Mesothelial cell of epicardium (in vitro differentiated cells): ENCODE measurements at places on chromosomes 7 and 10.

GRCh38 chr7:150663802-150664494 lies 21.6 kb upstream of the GIMAP2 start:
- DNase-seq: no peak

DNA sequence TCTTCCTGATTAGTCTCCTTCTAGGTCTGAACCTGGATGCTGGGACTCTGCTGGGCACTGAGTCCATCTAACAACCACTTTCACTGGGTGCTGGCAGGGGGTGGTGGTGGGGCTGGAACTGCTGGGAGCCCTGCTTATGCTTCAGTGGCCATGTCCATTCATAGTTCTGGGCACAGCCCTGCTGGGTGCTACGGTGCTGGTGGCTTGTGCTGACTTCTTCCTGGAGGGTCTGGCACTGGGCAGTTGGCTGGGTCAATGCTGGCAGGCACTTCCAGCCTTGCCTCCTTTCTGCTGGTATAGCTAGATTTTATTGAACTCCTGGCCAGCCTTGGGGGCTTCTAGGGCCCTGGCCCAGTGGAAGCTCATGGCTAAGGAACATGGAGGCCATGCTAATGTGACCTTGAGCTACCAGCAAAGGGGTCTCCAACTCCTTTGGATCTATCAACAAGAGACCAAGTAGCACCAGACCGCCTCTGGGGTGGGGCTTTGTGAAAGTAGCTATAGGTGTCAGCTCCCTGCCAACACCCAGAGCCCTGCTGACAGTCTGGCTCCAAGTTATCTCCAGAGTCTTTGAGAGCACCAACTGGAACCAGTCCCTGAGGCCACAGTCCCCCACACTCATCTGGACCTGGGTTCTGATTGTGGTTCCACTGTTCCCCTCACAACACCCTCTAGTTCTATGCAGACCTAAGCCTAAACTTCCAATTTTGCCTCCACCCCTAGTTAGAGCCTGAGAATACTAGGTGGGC lies 99.6 kb downstream of the MAGI2 start:
- DNase-seq: no peak

DNA sequence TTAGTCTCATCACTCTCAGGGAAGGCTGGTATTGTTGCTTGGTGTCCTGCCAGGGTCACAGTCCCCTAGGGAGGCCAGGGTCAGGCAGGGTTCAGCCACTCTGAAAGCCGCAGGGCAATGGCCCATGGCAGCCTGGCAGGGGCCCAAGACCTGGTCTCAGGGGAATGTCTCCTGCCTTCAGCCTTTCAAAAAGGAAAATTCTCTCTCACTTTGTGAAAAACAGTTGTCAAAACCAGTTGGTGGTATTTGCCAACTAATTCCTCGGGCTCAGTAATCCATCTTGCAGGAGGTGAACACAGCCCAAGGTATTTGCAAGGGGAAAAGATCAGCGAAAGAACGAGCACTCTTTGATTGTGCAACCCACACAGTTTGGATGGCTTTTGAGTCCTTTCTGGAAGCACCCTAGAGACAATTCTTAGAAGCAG lies 101.5 kb downstream of the JCAD start:
- DNase-seq: no peak

GRCh38 chr10:125662584-125662983 lies 20.4 kb downstream of the TEX36 start:
- no peak for DNase-seq

- DNase-seq: no peak
These were observed 126.9 kb upstream of the TBX20 start for GRCh38 chr7:35380739-35381224.

- no peak for DNase-seq
These were observed 206.6 kb upstream of the BMPER start for GRCh38 chr7:33698692-33699128.

DNA sequence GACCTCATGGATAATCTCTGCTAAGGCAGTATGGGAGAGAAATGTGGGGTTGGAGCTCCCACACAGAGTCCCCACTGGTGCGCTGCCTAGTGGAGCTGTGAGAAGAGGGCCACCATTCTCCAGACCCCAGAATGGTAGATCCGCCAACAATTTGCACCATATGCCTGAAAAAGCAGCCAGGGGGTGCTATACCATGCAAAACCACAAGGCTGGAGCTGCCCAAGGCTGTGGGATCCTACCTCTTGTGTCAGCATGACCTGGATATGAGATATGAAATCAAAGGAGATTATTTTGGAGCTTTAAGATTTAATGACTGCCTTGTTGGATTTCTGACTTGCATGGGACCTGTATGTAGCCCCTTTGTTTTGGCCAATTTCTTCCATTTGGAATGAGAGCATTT lies 27.0 kb upstream of the SAMD9L start:
- DNase-seq: no peak
